ENCODE measurements at places on chromosomes 13 and 19.

- no peak for DNase-seq
These were observed 6.1 kb downstream of the SAFB start for GRCh38 chr19:5628919-5629481.

DNA sequence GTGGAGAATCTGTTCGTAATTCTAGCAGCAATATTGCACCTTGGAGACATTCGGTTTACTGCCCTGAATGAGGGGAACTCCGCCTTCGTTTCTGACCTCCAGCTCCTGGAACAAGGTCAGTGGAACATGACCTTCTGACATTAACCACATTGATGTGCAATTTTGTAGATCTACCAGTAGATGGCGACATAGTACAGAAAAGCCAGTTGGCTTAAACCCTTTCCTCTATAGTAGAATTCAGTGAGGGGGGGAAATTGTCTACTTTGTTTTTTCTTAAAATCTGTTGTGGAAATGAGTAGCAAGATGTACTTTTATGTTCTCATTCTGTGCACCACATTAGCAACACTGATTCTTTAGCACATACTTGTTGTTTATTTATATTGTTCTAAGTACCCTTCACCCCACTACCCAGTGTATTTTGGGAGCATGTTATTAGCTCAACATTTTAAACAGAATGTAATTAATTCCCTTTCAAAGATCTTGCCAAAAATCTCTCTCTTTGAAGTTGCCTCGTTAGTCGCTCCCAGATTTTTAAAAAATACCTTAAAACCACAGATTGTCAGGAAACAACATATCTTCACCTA, 332.2 kb downstream of the MYO16 start:
- no peak for DNase-seq

- no peak for DNase-seq
These were observed 183.9 kb upstream of the CSNK1A1L start for GRCh38 chr13:37289212-37289935.

GRCh38 chr13:19993024-19993423, 34.5 kb downstream of the ZMYM2 start:
- no peak for DNase-seq

DNA sequence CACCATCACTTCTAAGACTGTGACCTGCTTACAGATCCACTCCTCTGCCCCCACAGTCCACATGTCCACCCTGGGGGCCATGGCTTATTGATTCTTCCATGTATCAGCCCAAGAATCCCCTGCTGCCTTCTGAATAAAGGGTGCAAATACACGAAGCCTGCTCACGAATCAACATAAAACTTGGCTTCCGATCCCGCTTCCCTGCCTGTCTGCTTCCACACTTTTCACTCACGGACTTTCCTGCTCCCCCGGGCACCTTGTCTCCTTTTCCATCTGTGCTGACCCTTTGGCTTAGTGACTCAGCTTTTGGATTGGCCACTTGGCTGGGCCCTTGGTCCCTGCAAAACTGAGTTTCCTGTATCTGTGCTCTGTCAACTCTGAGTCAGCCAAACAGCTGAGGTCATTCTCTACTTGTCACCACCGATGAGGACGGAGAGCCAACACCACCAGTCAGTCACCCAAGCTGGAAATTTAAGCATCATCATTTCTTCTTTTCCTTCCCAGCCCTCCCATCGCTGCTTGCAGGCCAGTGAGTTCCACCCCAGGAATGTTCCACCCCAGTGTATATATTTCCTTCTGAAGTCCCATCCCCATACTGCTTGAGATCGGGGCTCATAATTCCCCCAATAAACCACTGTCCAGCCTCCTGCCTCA, 11.4 kb upstream of the USP12 start:
- DNase-seq, result peak; percentile 81

- no peak for DNase-seq
These were observed 24.6 kb downstream of the CCNE1 start for GRCh38 chr19:29836409-29836825.
